NCI-H526 (cell line): ENCODE measurements at places on chromosomes 3 and 15.

DNA sequence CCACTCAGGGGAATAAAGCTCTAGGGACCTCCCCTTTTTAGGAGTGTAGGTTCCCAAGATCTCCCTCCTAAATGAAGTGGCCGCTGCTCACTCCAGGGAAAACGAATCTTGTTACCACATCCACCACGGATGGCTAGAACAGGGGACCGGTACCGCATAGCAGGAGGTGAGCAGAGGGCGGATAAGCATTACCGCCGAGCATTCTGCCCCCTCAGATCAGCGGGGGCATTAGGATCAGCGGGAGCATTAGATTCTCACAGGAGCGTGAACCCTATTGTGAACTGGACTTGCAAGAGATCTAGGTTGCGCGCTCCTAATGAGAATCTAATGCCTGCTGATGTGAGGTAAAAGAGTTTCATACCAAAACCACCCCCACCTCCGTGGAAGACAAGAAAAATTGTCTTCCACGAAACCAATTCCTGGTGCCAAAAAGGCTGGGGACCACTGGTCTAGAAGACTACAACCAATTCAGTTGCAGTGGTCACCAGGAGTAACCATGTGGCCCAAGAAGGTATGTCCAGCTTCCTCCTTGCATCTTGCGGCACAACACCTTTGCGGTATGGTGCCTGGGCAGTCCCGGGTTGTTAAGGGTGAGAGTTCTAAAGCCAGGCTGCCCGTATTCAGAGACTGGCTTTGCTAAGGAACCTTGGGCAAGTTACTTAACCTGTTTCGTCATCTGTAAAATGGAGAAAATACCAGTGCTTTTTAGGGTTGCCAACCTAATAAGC lies 1.1 kb upstream of the SS18L2 start:
- DNase-seq, result no peak

DNA sequence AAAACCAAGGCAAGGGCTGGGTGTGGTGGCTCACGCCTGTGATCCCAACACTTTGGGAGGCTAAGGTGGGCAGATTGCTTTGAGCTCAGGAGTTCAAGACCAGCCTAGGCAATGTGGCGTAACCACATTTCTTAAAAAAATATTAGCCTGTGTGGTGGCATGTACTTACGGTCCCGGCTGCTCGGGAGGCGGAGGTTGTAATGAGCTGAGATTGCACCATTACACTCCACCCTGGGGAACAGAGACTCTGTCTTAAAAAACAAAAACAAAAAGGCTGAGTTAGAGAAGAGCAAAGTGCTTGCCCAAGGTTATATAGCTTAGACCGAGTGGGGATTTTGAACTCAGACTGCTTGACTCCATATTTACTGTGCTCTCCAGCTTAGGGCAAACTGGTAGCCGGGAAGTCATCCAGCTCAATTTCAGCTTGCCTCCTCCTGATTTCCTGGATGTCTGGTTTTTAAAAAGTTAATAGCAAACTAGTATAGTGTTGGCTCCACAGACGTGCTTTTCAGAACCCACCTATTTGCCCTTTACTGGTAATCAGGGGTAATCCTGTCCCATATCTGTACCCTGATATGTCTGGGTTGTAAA lies 138.9 kb downstream of the CACNA1D start:
- DNase-seq, result no peak

DNA sequence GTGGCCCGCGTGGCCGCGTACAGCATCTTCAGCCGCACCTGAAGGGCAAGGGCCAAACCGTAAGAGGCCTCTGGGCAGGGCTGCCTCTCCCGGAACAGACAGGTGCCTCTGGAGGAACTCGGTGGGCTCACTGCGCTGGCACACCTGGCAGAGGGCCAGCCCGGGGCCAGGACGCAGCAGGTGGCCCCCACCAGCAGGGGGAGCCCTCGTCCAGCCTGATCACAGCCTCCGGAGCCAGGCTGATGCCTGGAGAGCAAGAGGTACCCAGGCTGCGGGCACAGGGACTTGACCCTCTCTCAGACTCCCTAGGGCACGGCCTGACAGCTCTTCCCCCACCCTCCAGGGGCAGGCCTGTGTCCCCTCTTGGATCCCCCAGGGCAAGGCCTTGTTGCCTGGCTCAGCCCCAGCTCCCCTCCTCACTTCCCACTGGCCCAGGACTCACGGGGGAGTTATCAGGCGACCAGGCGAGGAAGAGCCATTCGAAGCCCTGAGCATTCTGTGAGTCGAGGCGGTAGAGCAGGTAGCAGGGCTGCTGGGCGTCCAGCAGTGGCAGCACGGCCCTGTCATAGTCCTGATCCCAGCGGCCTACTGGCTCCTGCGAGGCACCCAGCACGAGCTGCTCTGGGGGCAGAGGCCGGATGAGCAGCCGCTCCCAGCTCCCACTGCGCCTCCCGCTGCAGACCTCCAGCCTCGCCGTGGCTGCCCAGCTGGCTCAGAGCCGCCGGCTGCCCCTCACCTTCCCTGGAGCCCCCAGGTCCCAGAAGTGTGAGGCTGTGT lies 6.2 kb upstream of the TLR9 start:
- DNase-seq, result no peak

DNA sequence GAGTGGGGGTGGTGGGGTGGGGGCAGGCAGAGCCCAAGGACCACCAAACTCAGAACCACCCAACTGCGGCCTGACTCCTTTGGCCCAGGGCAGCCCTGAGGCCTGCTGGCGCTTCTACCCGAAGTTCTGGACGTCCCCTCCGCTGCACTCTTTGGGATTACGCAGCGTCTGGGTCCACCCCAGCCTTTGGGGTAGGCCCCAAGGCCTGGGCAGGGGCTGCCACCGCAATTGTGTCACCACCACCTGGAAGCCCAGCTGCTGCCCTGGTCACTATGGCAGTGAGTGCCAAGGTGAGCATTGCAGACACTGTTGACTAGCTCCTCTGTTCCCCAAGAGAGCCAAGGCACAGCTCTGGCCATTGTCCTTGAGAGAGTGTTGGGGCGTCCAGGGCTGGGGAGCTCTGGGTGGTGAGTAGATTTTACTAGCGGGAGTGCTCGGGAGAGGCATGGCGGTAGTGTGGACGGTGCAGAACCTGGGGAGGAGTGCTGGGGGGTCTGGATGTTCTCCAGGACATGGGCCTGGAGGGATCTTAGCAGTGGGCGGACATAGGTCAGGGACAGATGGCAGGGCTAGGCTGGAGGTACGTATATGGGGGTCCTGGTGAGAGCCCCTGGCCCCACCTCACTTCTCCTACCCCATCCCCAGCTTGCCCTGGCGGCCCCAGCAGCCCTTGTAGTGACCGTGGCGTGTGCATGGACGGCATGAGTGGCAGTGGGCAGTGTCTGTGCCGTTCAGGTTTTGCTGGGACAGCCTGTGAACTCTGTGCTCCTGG lies 12.8 kb downstream of the NT5DC2 start:
- DNase-seq, result no peak

- no peak for DNase-seq
These were observed 37.7 kb downstream of the SCN11A start for GRCh38 chr3:39013921-39014509.

GRCh38 chr15:77009176-77009575 lies 14.2 kb downstream of the PSTPIP1 start:
- no peak for DNase-seq

GRCh38 chr15:38253351-38253781 lies 730 bp downstream of the SPRED1 start:
- DNase-seq, result peak; percentile 18

- no peak for DNase-seq
These were observed 1523.8 kb upstream of the CADM2 start for GRCh38 chr3:83434880-83435587.

- DNase-seq, result peak; percentile 1
These were observed 58.8 kb downstream of the ARHGAP31 start for GRCh38 chr3:119352863-119353527.

GRCh38 chr3:168738527-168739325 lies 643.0 kb upstream of the GOLIM4 start:
- peak; percentile 29 for DNase-seq

DNA sequence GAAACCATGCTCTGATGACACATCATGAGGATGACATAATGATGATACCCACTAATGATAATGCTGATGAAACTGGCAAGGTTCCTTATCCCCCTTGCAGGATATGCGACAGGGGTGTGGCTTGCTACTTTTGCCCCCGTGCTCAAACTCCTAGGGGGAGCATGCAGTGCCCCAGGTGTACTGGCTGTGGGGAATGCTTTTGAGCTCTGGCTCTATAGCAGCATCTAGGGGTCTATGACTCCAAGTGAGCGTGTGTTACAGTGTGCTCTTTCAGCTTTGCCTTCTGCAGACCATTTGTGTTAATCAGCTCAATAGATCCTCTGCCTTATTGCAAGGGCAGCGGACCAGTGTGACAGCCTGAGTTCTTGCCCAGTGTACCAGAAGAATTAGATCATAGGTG lies 1239.5 kb downstream of the SI start:
- no peak for DNase-seq

GRCh38 chr3:160184655-160185054 lies 40.6 kb upstream of the C3orf80 start:
- DNase-seq, result no peak

DNA sequence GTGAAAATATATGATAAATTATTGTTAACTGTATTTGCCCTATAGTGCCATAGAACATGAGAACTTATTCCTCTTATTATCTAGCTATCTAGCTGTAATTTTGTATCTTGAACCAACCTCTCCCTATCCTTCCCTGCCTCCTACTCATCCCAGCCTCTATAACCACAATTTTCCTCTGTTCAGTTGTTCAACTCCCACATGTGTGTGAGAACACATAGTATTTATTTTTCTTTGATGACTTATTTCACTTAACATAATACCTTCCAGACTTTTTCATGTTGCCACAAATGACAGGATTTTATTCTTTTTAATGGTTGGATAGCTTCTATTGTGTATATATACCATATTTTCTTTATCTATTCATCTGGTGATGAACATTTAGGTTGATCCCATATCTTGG lies 85.4 kb upstream of the SUCLG2 start:
- DNase-seq, result no peak

DNA sequence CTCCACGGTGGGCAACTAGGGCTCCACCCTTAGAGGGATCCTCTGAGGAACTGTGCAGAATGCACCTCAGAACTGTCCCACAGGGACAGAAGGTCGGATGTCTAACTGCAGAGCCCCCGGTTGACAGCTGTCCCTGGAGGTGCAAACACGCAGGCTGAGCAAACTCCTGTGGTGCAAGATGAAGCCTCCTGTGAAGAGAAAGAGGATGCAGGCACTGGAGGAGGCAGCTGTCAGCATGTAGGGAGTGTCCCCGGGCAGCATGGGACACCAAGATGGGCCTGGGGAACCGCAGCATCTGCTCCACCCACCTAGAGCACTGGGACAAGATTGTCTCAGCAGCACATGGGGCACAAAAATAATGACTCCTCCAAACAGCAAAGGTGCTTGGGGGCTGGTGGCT lies 258.9 kb downstream of the ABHD5 start:
- no peak for DNase-seq

DNA sequence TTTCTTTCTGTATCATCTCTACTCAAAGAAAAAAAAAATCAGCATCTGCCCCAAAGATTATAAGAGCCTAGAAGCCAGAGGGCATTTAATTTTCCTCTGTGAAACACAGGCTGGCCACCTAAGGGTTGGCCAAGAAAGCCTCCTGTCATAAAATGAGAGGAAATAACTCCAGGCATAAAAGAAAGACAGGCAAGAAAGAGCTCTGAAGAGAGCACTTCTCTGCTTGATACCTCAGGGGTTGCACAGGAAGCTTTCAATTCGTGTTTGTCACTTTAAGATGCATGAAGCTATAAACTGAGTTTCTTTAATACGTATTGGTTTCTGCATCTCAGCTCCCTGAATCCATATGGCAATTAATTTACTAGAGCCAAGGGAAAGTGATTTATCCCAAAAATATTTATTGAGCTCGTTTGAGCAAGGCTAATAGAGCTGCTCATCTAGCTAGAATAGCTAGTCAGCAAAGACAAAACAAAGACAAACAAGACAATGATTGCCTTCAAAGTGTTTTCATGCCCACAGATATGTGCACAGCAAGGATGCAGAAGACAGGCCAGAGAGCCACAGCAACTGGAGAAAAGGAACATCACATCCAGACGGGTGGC lies 35.5 kb downstream of the ATP8B4 start:
- DNase-seq, result no peak

GRCh38 chr3:64079369-64080150 lies 56.3 kb upstream of the PSMD6 start:
- DNase-seq, result no peak

DNA sequence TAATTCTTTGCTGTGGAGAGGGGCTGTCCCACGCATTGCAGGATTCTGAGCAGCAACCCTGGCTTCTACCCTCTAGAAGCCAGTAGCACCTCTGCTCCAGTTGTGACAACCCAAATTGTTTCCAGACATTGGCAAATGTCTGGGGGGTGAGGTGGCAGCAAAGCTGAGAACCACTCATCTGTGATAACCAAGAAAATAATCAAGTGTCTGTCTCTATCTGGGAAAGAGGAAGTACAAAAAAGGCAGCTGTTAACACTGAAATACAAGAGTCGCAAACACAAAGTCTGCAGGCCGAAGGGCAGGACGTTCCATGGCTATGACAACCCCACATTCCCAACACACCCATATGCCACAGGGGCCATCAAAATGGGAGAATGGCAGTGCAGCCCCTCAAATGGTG lies 42.2 kb upstream of the GNB5 start:
- DNase-seq, result no peak

DNA sequence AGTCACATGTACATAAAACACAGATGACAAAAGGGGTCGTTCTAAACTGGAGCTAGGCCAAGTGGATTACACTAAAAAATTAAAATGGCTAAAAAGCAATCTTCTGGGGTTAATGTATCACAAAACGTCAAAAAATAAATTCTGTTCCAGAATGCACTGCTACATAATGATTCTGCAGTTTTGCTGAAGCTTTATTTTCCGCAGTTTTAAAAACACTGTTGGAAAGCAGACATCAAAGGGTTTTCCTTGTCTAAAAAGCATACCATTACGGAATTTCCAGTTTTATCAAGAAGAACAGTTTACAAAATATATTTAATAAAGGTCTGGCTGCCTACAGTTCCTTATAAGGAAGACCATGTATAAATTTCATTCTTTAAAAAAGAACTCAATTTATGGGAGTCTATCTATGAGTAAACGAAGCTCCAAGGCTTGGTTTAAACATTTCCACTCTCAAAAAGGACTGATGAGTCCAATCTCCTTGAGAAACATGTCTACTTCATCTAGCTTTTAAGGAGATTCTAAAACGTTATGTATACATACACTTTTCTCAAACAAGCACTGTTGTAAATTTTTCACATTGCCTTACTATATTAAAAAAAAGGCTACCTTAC lies 1.3 kb downstream of the DMXL2 start:
- peak; percentile 29 for DNase-seq

GRCh38 chr15:73744293-73744692 lies 8.9 kb downstream of the INSYN1 start:
- DNase-seq, result no peak

- DNase-seq, result no peak
These were observed 3.3 kb downstream of the PLA2G4F start for GRCh38 chr15:42152921-42153698.

GRCh38 chr3:158160958-158161357 lies 51.1 kb downstream of the RSRC1 start:
- no peak for DNase-seq

GRCh38 chr3:122111974-122112373 lies 56.8 kb downstream of the CD86 start:
- no peak for DNase-seq

DNA sequence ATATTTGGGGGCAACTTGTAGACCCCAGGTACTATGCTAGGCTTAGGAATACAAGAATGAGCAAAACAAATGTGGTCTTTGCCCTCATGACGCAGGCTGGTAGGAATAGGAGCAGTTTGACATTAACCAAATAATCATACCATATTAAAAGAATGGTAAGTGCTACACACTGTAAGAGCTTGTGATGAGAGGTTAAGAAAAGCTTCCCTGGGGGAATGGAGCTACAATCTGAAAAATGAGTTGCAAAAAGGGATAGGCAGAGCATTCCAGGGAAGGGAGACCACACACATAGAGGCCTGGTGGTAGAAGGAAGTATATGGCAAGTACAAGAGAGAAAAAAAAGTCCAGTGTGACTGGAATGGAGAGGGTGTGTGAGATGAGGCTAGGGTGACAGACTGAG lies 37.3 kb downstream of the TMOD3 start:
- DNase-seq, result no peak
